ENCODE measurements at places on chromosomes 6 and 20.

DNA sequence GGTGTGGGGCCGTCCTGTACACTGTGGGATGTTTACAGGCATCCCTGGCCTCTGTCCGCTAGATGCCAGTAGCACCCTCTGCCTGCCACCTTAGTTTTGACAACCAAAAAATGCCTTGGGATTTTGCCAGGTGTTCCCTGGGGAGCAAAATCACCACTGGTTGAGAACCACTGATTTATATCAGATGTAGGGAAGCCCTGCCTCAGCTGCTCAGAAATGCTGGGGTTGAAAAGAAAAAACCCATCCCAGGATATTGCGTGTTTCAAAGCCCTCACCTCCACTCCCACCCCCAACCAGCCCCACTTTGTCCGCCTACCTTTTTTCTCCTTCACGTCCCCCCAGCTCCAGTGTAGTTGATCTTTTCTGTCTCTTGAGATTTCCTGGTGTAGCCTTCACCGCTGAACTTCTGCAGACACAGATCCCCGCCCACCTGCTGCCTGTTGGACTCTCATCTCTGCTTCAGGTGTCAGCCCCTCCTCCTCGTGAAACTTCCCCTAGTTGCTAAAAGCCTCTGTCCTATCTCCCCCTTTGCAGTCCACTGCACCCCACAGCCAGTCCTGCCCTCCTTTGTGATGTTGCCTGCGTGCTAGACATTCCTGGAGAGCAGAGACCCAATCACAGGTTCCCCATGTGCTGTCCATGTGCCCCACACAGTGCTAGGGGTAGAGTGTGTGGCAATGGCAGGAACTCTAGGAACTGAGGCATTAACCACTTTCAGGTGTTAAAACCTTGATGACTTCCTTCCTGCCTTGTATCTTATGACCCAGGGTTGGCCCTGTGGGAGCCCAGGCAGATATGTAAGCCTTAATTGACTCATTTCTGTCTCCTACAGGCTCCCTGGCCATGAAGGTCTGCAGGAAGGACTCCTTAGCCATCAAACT lies 98.9 kb downstream of the TBC1D7 start:
- no peak for DNase-seq

GRCh38 chr20:40697541-40697940 lies 8.5 kb upstream of the MAFB start:
- DNase-seq: no peak

GRCh38 chr20:38299963-38300362 lies 4.0 kb upstream of the BPI start:
- DNase-seq: no peak

DNA sequence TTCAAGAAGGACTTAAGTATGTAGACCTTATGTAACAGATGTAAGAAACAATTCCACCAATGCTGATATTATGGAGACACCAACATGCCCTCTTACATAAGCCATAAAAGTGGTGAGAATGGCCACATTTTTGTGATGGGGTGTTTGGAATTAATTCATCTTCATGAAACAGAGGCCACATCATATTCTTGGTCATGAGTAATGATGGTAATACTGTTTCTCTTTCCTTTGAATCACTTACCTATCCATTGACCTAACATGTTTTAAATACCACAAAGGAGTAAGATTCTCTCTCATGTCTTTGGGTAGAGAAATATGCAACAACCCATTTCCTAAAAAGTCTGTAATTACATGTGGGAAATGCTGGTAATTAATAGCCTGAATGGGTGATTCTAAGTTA lies 545.4 kb upstream of the FLRT3 start:
- DNase-seq: no peak

DNA sequence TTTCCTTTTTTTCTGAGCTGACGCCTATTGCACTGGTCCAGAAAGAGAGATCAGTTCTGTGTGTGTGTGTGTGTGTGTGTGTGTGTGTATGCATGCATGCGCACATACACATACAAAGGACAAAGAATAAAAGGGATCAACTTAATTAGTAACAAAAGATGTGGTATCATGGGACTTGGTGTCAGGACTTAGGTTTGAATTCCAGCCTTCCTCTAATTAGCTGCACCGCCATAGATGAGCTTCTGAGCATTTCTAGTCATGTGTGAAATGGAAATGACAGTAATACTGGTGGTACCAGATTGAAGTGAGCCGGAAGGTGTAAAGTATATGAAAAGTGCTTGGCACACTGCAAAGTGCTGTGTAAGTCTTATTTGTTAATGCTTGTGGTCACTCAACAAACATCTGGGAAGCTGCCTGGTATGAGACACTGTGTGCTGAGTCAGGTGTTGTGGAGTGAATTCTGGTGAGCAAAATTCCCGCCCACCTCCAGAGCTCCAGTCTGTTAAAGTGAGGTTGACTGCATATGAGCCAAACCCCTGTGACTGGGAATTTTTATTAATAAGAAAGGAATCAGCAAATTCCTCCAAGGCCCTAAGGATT lies 12.4 kb downstream of the DAAM2 start:
- DNase-seq: peak; percentile 88

GRCh38 chr20:10376270-10377075 lies 57.5 kb downstream of the MKKS start:
- peak; percentile 64 for DNase-seq

- no peak for DNase-seq
Measured at GRCh38 chr20:11063444-11063843, 389.6 kb upstream of the JAG1 start.

- peak; percentile 66 for DNase-seq
Measured at GRCh38 chr6:34585512-34586061, 29.5 kb upstream of the SPDEF start.

DNA sequence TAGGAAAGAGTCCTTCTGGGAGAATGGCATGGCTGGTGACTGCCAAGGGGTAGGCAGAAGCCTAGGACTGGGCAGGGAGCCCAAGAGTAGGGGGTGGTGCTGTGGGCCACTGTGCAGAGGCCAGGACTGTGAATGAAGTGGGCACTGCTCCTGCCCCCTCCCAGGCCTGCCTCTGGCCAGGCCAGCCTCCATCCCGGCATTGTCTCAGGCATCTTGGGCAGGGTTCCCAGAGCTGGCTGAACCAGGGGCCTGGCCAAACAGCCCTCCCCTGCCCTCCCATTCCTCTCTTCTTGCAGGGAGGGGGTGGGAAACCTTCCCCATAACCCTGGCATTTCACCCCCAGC lies 81.6 kb downstream of the MRPL14 start:
- DNase-seq: no peak

DNA sequence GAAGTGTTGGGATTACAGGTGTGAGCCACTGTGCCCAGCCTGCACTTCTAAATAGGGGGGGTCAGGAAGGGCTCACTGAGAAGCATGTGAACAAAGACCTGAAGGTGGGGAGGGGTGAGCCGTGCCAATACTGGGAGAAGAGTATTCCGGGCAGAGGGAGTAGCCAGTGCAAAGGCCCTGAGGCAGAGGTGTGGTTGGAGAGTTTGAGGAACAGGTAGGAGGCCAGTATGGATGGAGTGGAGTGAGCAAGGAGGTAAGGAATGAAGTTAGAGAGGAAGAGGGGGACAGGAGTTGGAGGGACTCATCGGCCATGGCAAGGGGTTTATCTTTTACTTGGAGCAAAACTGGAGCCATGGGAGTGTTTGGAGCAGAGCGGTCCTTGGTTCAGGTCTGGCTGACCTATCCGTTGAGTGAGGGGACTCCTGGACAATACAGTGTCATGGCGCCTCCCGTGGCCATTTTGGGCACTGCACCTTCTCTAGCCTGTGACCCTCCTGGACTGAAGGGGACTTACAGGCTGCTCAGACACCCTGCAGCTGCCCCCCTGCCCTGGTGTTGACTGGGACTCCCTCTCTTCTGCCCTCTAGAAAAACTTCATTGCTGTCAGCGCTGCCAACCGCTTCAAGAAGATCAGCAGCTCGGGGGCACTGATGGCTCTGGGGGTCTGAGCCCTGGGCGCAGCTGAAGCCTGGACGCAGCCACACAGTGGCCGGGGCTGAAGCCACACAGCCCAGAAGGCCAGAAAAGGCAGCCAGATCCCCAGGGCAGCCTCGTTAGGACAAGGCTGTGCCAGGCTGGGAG lies 12.1 kb downstream of the FOXS1 start:
- DNase-seq: peak; percentile 40

GRCh38 chr6:37559050-37559449 lies 59.4 kb upstream of the CCDC167 start:
- no peak for DNase-seq

DNA sequence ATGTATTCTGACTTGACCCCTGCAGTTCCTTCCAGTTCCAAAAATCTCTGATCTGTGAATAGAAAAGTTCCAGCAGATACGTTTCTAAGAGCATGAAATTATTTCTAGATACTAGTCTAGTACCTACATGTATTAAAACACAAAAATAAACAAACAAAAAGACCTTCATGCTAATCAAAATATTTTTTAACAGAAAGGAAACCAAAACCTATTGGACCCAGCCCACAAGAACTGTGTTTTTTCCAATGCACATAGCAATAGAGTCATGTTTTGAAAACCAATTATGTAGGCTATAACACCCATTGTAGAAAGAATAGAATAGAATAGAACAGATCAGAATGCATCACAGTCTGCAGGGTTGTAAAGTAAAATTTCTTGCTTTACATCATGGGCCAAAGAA lies 158.6 kb upstream of the TNFAIP3 start:
- DNase-seq: no peak

DNA sequence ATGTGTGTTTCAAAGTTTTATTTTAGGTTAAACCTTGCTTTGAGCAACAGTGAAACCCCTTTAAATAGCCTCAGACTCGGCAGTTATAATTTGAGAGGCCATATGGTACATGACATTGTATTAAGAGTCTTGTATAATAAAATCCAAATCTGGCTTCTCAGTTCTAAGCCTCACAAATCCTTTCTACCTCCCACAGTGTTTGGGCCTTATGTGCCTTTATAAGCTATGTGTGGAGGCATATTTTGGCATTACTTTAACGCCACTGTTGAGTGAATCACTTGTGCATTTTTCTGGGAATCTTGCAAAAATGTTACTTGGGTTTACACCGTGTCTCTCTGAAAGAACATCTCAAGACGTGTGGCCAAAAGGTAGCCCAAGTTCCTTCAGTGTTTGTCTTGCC lies 152.4 kb downstream of the COL9A1 start:
- DNase-seq: no peak

- peak; percentile 58 for DNase-seq
Measured at GRCh38 chr6:44701038-44701636, 313.6 kb downstream of the CDC5L start.

GRCh38 chr6:124949706-124950105 lies 12.5 kb upstream of the RNF217 start:
- DNase-seq: no peak

GRCh38 chr20:33443006-33443511 lies 504 bp downstream of the SNTA1 start:
- DNase-seq: no peak

DNA sequence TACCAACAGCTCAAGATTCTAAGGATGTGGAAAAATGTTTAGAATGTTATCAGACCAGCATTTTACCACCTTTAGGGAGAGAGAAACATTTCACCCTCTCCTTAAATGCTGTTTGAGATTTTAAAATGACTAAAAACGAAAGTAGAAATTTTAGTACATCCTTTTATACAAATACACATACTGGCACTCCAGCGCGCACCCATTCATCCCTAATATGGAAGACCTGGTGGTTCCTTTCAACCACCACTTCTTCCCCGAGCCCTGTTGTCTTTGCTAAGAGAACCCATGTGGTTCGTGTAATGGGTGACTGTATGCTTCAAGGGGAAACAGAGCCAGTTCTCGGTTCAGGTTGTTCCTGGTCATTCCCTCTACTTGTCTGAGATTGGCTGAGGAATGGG lies 21.3 kb downstream of the SPATA2 start:
- DNase-seq: no peak

GRCh38 chr6:70186461-70186860 lies 116.4 kb downstream of the COL9A1 start:
- no peak for DNase-seq

DNA sequence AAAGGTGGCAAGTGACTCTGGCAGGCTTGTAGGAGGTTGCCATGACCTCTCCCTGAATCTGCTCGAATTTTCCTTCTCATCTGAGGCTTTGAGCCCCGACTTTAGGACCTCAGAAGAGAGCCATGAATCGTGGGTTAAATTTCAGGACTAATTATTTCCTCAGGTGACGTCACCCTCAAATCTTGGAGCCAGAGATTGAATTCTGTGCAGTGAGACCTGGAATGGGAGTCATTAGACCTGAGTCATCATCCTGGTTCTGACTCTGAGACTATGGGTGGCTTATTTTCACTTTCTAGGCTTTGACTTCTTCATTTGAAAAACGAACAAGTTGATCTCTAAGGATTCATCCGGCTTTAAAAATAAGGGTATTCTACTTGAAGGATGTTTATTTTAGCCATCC lies 48.5 kb upstream of the PDYN start:
- peak; percentile 66 for DNase-seq

- no peak for DNase-seq
Measured at GRCh38 chr6:11392778-11393507, 144.6 kb upstream of the TMEM170B start.

GRCh38 chr6:11750682-11751081 lies 27.9 kb downstream of the ADTRP start:
- no peak for DNase-seq
